ENCODE measurements at places on chromosomes 4 and X.

DNA sequence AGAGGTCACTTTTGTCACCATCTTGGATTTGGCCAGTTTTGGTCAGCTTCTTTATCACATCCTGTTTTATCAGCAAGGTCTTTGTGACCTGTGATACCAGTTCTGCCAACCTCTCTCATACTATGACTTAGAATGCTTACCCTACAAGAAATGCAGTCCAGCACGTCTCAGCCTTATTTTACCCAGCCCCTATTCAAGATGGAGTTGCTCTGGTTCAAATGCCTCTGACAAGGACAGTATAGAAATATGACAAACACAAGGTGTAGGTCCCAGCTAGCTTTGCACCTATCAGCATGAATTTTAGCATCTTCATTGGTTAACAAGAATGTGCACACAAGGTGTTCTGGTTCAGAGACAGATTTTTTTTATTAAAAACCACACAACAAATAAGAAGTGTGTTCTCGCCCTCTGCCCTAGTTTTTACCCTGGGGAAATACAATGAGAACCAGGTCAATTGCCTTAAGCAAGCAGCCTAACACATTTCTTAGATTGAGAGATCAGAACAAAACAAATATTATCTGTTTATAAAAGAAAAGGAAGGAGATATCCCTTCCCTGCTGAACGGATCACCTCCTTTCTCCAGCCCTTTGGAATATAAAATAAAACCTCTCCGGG is 962.3 kb upstream of the PRKX start:
- no peak for DNase-seq

DNA sequence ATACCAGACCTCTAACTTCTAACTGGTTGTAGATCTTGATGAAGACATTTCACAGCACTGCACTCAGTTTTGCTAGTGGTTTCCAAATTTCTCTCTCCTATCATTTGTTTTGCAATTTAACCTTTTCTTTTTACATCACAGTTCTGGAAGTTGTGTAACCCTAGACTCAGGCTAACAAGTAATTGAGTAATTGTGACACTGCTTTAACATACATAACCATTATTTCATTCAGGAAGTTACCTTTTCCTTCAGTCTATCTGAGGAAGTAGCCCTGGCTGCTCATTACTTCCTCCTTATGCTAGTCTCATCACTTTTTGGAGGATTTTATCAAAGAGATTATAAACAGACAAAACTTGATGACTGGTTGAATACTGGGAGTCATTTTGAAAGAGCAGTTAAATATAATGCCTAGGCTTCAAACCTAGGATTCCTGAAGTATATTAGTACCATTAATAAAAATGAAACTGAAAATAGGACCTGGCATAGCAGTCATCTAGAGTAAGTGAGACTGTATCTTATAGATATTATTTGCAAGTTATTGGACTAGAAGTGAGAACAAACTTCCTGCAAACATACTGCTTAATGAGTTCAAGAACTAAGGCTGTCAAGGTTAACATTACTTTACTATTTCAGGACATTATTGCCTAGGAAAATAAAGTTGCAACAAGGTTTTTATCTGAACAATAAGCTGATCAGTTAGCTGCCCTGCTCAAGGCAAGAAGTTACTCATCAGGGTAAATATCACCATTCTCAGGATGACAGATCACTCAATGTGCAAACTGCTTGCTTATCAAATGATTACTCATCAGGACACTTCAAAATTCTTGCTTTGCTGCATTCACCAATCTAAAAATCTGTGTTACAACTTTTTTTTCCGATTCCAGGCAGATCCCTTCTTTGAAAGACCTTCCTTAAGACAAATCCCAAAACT is 25.6 kb upstream of the TEX13C start:
- no peak for DNase-seq

GRCh38 chr4:95170176-95170575 is 378.6 kb downstream of the UNC5C start:
- no peak for DNase-seq

GRCh38 chrX:153959649-153960048 is 12.0 kb downstream of the HCFC1 start:
- no peak for DNase-seq

GRCh38 chrX:3940000-3940610 is 226.7 kb upstream of the PRKX start:
- DNase-seq: peak; percentile 38

GRCh38 chr4:1487761-1488160 is 81.5 kb upstream of the NKX1-1 start:
- no peak for DNase-seq

GRCh38 chrX:132375941-132376340 is 112.9 kb downstream of the MBNL3 start:
- DNase-seq: no peak

Measured in spinal cord (tissue), 10 donors.